ENCODE measurements at places on chromosomes 4 and X.

DNA sequence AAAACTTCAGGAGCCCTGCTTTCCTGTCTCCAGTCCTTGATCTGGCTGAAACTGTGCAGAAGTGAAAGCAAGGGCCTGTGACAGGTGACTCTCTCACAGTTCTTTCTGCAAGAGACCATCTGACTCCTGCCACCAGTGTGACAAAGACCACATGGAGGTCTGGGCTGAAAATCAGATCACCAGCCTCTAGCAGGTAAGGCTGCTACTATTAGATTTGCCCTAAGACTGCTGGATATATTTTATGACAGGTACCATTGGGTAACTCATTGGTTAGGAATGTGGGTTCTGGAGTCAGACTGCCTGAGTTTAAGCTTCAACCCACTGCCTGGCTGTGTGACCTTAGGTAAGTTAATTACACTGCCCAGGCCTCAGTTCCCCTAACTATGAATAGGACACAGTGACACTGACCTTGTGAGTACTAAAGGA, 163.3 kb upstream of the SLC7A11 start:
- no peak overlapping the region for H3K4me3 ChIP-seq
- DNase-seq = no peak
- H3K27ac ChIP-seq = no peak overlapping the region
- H3K36me3 ChIP-seq = no peaks in the 10 kb centered on the region
- H3K27me3 ChIP-seq = no peaks in the 10 kb centered on the region

DNA sequence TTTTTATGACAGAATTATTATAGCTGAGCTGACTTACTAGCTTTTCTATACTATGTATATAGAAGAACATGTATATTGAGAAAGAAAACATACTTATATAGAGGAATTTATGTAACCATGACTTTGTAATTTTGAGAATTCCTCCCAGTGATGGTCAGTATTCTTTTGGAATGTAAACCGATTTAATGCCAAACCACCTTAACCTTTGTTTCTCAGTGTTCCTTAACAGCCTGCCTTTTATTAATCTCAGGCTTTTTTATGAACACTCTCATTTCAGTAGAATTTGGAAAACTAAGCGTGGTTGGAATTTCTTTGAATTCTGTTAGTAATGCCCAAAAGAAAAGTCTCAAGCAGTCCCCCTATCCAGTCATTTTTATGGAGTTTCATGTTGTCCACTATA, 47.0 kb downstream of the MOSPD2 start:
- no peak for DNase-seq
- no peak overlapping the region for H3K4me3 ChIP-seq
- no peaks in the 10 kb centered on the region for H3K4me1 ChIP-seq
- no peaks in the 10 kb centered on the region for H3K27me3 ChIP-seq

GRCh38 chrX:66015152-66015831, 24.6 kb downstream of the VSIG4 start:
- DNase-seq = no peak
- peaks cover 34% of the 10 kb centered on the region for H3K4me1 ChIP-seq
- H3K27ac ChIP-seq = no peak overlapping the region
- H3K4me3 ChIP-seq = no peak overlapping the region

DNA sequence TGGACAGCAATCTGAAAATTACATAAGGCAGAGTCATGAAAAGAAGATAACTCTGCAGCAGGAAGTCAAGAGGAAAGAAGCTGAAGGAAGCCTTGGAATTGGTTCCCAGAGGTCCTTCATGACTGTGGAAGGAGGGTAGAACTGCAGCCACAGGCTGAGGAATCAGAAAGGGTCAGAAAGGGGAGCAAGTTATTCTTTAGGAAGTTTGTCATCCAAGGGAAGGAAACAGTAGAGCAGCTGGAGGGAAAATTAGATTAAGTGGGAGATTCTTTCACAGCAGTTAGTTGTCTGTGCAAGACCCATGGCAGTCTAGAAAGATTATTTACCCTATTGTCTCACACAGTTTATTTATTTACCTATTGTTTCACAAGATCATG, 9.3 kb upstream of the ADH1C start:
- no peak overlapping the region for H3K27ac ChIP-seq
- no peaks in the 10 kb centered on the region for H3K4me1 ChIP-seq
- no peak for DNase-seq
- H3K4me3 ChIP-seq = no peak overlapping the region
- H3K27me3 ChIP-seq = no peaks in the 10 kb centered on the region
- no peaks in the 10 kb centered on the region for H3K36me3 ChIP-seq

- no peak overlapping the region for H3K27ac ChIP-seq
- no peaks in the 10 kb centered on the region for H3K27me3 ChIP-seq
- H3K36me3 ChIP-seq = no peaks in the 10 kb centered on the region
- no peak for DNase-seq
These were observed 87.4 kb downstream of the PLAC1 start for GRCh38 chrX:134570899-134571298.

GRCh38 chr4:115537387-115537786, 424.0 kb upstream of the NDST4 start:
- no peaks in the 10 kb centered on the region for H3K36me3 ChIP-seq
- no peak overlapping the region for H3K4me3 ChIP-seq
- H3K27ac ChIP-seq = no peak overlapping the region
- no peak for DNase-seq

- H3K36me3 ChIP-seq = no peaks in the 10 kb centered on the region
- no peak for DNase-seq
- no peak overlapping the region for H3K4me3 ChIP-seq
- H3K27ac ChIP-seq = no peak overlapping the region
- no peaks in the 10 kb centered on the region for H3K4me1 ChIP-seq
- H3K27me3 ChIP-seq = no peaks in the 10 kb centered on the region
These were observed 153.8 kb upstream of the AGA start for GRCh38 chr4:177596035-177596434.

- no peak overlapping the region for H3K27ac ChIP-seq
- H3K27me3 ChIP-seq = no peaks in the 10 kb centered on the region
- no peaks in the 10 kb centered on the region for H3K36me3 ChIP-seq
These were observed 39.3 kb downstream of the GASK1B start for GRCh38 chr4:158133551-158133950.

DNA sequence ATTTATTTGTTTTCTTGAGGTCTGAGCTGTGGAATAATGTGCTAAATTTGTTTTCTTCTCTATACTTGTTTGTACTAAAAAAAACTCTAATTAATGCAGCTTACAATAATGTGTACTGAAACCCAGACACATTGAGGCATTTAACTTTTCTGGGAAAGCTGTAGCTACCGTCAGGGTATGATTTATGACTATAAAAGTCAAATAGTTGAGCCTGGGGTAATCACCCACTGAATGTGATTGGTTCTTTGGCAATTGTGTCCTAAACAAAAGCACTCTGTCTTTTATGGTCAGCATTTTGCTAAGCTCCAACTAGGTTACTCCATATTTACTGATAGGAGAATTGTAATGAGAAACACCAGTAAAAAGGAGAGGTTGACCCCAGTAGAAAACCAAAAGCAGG, 65.9 kb upstream of the CBLL2 start:
- no peaks in the 10 kb centered on the region for H3K36me3 ChIP-seq
- no peak overlapping the region for H3K4me3 ChIP-seq
- no peaks in the 10 kb centered on the region for H3K27me3 ChIP-seq
- H3K27ac ChIP-seq = no peak overlapping the region

- H3K27me3 ChIP-seq = peaks cover 9% of the 10 kb centered on the region
- DNase-seq = no peak
- H3K4me1 ChIP-seq = no peaks in the 10 kb centered on the region
- H3K4me3 ChIP-seq = no peak overlapping the region
- H3K27ac ChIP-seq = no peak overlapping the region
These were observed 32.0 kb upstream of the MAN2B2 start for GRCh38 chr4:6542951-6543350.

DNA sequence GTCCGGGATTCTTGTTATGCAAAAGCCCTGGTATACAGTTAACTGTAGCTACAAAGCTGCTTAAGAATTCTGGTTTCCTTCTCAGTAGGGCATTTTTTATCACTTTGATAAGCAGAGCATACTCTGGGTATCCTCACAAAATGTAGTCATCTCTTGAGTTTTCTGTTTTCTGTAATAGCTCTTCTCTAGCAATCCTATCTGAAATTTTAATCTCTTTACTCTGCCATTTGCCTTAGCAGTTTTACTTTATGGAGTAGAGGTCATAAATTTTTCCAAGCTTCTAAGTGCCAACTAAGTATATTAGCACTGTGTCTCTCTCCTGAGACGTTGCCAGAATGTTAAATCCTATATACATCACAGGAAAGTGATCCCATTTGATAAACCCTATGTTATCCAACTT, 28.0 kb upstream of the BANK1 start:
- H3K36me3 ChIP-seq = no peaks in the 10 kb centered on the region
- H3K4me3 ChIP-seq = no peak overlapping the region
- no peak for DNase-seq
- H3K27me3 ChIP-seq = no peaks in the 10 kb centered on the region

DNA sequence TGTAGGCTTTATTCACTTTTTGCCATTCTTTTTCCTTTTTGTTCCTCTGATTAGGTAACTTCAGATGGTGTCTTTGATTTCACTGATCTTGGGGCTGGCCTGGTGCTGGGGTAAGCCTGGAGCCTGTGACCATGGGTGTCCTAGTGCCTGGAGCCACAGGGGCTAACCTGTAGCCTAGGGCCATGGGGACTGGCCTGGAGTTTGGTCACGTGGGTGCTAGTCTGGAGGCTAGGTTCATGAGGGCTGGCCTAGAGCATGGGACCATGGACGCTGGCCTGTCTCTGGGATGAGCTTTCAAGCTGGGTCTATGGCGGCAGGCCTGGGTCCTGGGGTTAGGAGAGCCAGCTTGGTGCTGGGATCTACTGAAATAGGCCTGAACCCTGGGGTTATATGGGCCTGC, 32.2 kb upstream of the ALG13 start:
- no peaks in the 10 kb centered on the region for H3K4me1 ChIP-seq
- no peaks in the 10 kb centered on the region for H3K27me3 ChIP-seq
- DNase-seq = no peak
- H3K4me3 ChIP-seq = no peak overlapping the region
- no peak overlapping the region for H3K27ac ChIP-seq

- H3K4me1 ChIP-seq = no peaks in the 10 kb centered on the region
- H3K36me3 ChIP-seq = no peaks in the 10 kb centered on the region
- no peaks in the 10 kb centered on the region for H3K27me3 ChIP-seq
- no peak for DNase-seq
- H3K27ac ChIP-seq = no peak overlapping the region
These were observed 21.1 kb downstream of the PDE6B start for GRCh38 chr4:646460-646859.
